ENCODE measurements at places on chromosomes 3 and 15. TPM values are rescaled to one million over a fixed set of nuclear protein-coding genes. Genes with fewer than 3 reads are reported as not detected.

The GXYLT2 gene
- 5.6 TPM for total RNA-seq

GRCh38 chr3:145411605-145412004, 749.4 kb downstream of the PLOD2 start:
- H3K4me1 ChIP-seq = no peaks in the 10 kb centered on the region
- H3K27ac ChIP-seq = no peak overlapping the region
- DNase-seq = no peak
- no peaks in the 10 kb centered on the region for H3K27me3 ChIP-seq
- no peaks in the 10 kb centered on the region for H3K36me3 ChIP-seq

DNA sequence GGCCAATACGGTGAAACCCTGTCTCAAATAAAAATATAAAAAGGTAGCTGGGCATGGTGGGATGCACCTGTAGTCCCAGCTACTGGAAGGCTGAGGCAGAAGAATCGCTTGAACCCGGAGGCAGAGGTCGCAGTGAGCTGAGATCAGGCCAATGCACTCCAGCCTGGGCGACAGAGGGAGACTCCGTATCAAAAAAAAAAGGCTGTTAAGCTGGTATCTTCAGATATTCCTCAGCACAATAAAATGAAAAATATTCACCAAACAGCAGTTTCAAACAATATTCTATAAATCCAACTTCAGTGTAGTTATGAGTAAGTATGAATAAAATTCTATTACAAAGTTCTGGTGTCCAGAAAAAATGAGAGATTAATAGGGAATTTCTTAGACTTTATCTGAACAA, 14.2 kb downstream of the DENND4A start:
- H3K4me3 ChIP-seq = no peak overlapping the region
- no peaks in the 10 kb centered on the region for H3K27me3 ChIP-seq
- H3K4me1 ChIP-seq = no peaks in the 10 kb centered on the region
- H3K36me3 ChIP-seq = no peaks in the 10 kb centered on the region

GRCh38 chr15:69474291-69474690, 21.7 kb downstream of the RPLP1 start:
- no peak overlapping the region for H3K27ac ChIP-seq
- no peak overlapping the region for H3K4me3 ChIP-seq
- H3K27me3 ChIP-seq = no peaks in the 10 kb centered on the region
- no peaks in the 10 kb centered on the region for H3K36me3 ChIP-seq
- H3K4me1 ChIP-seq = no peaks in the 10 kb centered on the region
- DNase-seq = no peak

The GRK7 gene
- not detected for total RNA-seq

The ADCY5 gene
- total RNA-seq = 18.5 TPM

GRCh38 chr3:134729649-134730048, 65.4 kb upstream of the EPHB1 start:
- no peaks in the 10 kb centered on the region for H3K27me3 ChIP-seq
- no peak for DNase-seq
- H3K4me3 ChIP-seq = no peak overlapping the region
- no peak overlapping the region for H3K27ac ChIP-seq
- no peaks in the 10 kb centered on the region for H3K4me1 ChIP-seq

GRCh38 chr3:46561511-46561910, 4.6 kb downstream of the LRRC2 start:
- no peaks in the 10 kb centered on the region for H3K27me3 ChIP-seq
- peaks cover 23% of the 10 kb centered on the region for H3K4me1 ChIP-seq
- DNase-seq = no peak
- H3K27ac ChIP-seq = no peak overlapping the region

DNA sequence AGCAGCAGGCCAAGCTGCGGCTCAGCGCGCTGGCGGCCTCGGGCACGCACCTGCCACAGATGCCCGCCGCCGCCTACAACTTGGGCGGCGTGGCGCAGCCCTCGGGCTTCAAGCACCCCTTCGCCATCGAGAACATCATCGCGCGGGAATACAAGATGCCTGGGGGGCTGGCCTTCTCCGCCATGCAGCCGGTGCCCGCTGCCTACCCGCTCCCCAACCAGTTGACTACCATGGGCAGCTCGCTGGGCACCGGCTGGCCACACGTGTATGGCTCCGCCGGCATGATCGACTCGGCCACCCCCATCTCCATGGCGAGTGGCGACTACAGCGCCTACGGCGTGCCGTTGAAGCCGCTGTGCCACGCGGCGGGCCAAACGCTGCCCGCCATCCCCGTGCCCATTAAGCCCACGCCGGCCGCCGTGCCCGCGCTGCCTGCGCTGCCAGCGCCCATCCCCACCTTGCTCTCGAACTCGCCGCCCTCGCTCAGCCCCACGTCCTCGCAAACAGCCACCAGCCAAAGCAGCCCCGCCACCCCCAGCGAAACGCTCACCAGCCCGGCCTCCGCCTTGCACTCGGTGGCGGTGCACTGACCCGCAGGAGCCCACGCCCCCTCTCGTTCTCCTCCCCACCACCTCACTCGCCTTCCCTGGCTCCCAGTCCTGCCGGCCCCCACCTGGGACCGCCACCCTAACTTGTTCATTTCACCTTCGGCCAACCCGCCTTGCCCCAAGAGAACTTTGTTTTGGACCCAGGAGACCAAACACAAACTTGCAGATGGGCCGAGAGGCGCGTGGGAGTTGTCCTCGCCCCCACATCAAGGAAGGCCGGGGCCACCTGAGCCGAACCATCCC, 1.5 kb downstream of the FOXB1 start:
- peaks cover 50% of the 10 kb centered on the region for H3K27me3 ChIP-seq
- H3K4me1 ChIP-seq = peaks cover 28% of the 10 kb centered on the region
- DNase-seq = peak; percentile 69
- H3K36me3 ChIP-seq = peaks cover 4% of the 10 kb centered on the region
- no peak overlapping the region for H3K27ac ChIP-seq

Data from H1 (cell line).